H4 (cell line): ENCODE measurements at places on chromosomes 16 and 17. TPM values are rescaled to one million over a fixed set of nuclear protein-coding genes. Genes with fewer than 3 reads are reported as not detected.

GRCh38 chr17:74945543-74945942 is 9.8 kb downstream of the OTOP3 start:
- no peak for DNase-seq

DNA sequence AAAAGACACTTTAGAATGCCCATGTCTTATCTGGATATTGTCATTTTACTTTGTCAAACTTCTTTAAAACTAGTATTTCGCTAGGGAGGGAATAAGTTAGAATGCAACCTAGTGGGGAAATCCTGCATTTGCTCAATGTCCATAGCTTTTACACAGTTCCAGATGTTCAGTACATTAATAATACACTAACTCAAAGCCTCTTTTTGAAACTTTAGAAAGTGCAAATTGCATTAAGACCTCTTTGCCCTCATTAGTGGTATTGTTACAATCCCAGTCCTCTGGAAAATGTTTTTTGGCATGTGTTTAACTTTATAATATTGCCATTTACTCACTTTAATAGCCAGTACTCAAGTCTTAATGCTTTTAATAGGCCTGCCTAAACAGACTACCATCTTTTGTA is 106.8 kb downstream of the BRIP1 start:
- no peak for DNase-seq

DNA sequence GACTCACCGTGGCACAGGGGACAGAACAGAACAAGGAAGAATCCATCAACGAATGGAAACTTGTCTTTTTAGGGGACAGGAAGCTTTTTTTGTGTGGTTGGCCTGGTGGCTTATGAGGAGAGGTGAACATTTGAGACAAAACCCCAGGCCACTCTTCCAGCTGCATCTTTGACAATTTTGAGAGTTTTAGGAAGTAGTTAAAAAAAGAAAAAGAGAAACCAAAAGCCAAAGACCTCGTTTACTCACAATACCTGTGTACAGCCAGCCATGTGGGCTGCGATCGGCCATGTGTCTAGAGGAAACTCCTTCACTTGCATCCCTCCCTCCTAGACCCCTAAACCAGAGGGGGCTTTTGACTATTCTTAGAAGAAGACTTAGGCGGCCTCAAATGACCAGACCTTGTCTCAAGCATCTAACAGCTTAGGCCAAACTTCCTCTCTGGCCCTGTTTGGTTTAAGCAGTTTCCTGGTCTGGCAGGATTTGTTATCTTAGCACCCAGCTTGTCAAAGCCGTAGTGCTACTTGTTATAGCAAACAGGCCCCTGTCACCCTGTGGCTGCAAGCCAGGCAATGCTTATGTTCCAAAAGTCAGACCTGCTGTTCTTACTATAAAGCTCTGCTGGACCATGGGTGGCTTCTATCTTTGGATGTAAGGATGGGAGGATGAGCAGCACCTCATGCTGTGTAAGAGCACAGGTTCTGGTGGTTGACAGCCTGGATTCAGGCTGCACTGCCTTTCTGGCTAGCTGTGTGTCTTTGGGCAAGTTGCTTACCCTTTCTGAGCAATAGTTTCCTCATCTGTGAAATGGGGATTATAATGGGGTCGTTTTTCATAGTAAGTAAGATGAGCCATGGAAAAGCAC is 17.7 kb downstream of the KSR1 start:
- DNase-seq = no peak

DNA sequence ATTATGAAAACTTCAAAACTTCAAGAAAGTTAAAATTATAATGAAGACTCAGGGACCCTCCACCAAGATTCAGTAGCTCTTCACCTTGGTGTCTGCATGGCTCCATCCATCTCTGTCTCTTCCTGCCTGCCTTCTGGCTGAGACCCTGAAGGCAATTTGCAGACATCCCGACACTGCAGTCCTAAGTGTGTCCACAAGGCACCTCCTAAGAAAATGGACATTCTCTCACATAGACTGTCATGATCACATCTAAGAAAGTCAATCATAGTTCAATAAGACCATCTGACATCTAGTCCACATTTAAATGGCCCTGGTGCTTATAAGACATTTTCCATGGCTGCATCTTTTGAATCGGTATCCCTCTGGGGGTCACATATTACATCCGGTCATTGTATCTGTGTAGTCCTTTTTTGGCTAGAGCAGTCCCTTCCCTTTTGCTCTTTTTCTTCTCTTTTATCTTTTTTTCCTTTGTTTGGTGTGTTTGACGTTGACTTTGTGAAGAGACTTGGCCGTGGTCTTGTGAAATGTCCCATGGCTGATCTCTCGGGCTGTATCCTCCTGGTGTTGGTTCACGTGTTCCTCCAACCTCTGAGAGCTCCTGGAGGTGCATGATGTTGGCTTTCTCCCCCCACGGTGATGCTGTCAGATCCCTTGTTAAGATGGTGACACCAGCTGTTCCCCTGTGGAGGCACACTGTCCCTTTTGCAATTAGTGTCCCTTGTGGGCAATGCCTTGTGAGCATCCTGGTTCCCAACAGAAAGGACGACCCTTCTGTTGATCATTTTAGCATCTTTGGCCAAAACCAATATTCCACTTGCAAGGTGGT is 5.0 kb upstream of the TNFRSF13B start:
- no peak for DNase-seq

DNA sequence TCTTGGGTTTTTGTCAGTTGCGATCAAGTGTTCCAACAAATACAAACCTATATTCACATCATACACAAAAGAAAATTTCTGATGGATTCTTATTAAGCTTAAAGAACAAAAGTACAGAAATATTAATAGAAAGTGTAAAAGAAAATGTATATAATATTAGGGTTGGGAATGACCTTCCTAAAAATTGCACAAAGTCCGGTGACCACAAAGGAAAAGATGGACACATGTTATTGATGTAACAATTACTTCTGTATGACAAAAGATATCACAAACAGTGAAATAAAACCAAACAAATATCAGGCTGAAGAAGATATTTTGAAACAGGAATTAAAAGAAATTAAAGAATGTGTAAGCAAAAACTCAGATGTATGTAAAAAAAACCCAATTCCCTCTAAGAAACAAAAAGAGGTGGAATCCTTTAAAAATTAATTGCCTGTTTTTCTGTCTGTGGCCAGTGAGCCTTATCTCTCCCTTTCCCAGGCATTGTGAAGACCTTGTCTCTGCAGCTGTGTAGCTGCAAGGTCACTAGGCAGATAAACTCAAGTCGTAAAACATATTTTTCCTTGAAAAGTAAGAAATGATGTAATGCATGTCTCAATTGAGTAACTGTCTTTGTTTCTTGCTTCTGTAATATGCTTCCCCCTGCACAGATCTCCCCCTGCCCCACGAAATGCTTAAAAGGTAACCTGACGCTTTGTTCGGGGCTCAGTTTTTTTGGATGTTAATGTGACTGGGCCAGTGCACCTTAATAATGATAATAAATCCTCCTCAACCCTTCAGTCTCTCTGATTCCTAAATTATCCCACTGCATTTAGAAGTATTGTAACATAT is 2.8 kb downstream of the ST6GALNAC1 start:
- DNase-seq = no peak

DNA sequence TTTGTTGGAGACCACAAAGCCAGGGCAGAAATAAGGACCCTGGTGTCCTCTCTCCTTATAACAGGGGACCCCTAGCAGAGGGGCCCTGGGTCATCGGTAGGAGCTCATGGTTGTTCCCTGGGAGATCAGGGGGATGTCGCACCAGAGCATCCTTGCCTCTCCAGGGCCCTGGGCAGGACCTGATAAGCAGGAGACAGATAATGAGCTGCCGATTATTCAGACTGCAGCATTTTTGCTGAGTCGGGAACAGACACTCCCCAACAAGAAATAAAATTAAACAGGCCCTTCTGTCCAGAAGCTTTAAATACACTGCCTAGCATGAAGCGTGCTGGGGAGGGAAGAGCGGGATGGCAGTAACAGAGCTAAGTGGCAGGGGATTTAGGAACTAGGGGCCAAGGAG is 15.4 kb upstream of the GFAP start:
- DNase-seq = no peak

DNA sequence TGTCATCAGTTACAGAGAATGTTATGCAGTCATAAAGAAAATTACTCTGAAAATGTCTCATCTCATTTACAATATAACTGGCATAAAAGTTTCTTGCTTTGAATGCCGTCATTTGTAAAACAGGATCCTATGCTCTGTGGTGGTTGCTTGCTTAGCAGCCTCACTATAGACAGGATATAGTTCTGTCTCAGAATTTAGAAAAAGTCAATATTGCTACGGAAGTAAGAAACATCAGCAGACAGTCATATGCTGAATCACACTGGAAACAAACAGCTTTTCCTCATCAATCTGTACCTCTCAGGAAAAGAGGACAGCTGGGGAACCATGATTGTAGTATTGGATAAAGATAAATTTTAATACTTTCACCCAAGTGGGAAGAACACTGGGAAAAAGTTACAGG is 105.5 kb downstream of the MYO1D start:
- no peak for DNase-seq

DNA sequence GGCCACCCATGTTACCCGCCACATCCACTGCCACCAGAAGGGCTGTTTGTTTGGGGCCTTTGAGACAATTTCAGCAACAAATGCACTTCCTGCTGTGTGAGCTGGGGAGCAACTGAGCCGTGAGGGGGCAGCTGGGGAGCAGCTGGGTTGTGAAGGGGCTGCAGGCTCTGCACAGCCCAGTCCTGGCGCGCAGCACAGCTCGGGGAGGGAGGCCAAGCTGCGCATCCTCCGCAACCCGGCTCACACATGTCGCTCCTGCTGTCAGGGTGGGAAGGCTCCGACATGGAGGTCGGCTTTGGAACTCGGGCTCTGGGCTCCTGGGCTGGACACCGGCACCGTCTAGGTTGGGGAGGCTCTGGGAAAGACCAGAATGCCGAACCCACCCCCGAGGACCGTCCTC is 53.6 kb downstream of the CBFA2T3 start:
- no peak for DNase-seq

- no peak for DNase-seq
Measured at GRCh38 chr16:30769379-30770089, 7.4 kb downstream of the RNF40 start.

- no peak for DNase-seq
Measured at GRCh38 chr17:64698725-64699124, 36.6 kb upstream of the SMURF2 start.

DNA sequence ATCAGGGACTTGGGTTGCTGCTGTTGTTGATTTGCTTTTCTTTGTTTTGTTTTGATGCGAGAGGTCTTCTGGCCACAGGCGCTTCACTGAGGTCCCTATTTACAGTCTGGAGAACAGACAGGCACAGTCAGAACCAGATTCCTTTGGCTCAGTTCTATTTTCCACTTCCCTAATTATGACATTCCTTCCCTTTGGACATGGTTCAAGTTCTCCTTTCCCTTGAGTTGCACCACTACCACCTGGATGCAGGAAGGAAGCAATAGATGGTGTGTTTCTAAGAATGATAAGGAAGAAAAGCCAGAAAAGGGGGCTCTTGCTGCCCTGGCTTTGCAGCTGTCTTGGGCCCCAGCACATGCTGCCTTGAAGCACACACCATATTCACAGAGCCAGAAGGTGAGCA is 160.6 kb downstream of the MAF start:
- no peak for DNase-seq

- no peak for DNase-seq
Measured at GRCh38 chr16:71339236-71340171, 19.0 kb upstream of the CALB2 start.

GRCh38 chr17:48100160-48100559 is 1.1 kb downstream of the CBX1 start:
- DNase-seq = no peak

DNA sequence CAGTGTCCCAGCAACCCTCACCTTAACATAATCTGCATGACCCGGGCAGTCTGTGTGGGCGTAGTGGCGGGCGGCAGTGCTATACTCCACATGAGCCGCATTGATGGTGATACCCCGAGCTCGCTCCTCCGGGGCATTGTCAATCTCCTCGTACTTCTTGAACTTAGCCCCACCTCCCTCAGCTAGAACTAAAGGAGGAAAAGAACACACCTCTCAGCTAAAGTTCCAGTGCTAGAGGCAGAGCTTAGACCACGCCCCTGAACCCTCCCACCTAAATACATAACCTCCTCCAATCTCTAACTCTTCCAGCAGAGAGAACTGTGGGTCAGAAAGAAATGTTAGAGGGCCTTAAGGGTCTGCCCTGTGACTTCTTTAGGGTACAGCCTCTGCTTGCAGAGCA is 855 bp downstream of the TUFM start:
- no peak for DNase-seq

GRCh38 chr17:10745231-10745630 is 15.4 kb upstream of the TMEM220 start:
- peak; percentile 26 for DNase-seq

DNA sequence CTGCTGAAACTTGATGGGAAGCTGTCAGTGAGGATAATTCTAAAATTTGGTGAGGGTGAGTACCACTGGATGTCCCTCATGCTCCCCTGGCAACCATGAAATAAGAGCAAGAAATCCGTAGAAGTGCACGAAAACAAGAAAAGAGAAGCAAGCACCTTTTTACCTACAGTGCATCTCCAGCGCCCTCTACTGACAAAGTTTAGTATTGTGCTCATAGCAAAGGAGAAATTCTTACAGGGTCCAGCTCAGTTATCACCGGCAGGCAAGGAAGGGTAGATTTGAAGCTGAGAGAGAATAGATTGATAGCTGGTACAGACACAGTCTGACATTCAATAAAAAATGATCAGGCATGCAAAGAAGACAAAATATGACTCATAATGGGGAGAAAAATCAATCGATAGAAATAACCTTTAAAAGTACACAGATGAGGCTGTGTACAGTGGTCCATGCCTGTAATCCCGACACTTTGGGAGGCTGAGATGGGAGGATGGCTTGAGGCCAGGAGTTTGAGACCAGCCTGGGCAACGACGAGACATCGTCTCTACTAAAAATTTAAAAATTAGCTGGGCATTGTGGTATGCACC is 28.3 kb upstream of the TEX2 start:
- DNase-seq = no peak

CBX4 gene
- 16.0 and 18.7 TPM in 2 replicates for total RNA-seq

CCDC200 gene
- total RNA-seq = not detected in 2 replicates

ACTG1 gene
- 1,105 and 1,576 TPM in 2 replicates for total RNA-seq

CCL7 gene
- total RNA-seq = not detected in 2 replicates

ZCCHC14 gene
- 5.4 and 6.3 TPM in 2 replicates for total RNA-seq

CRHR1 gene
- total RNA-seq = 1.2 and 3.6 TPM in 2 replicates

KRT25 gene
- total RNA-seq = not detected in 2 replicates

IKZF3 gene
- total RNA-seq = 0.04 TPM in 1 of 2 replicates, not detected in the other
